ENCODE measurements at places on chromosomes 2 and 18. TPM values are rescaled to one million over a fixed set of nuclear protein-coding genes. Genes with fewer than 3 reads are reported as not detected.

The D2HGDH gene
- polyA plus RNA-seq = 22.8 TPM

The C2orf42 gene
- polyA plus RNA-seq = 8.0 TPM

The COLEC12 gene
- polyA plus RNA-seq = 59.9 TPM

The SF3B1 gene
- polyA plus RNA-seq = 299 TPM

The EPAS1 gene
- 42.0 TPM for polyA plus RNA-seq

The SCG2 gene
- 0.16 TPM for polyA plus RNA-seq

The CXCR1 gene
- polyA plus RNA-seq = not detected

The SPATA3 gene
- not detected for polyA plus RNA-seq

The TGFA gene
- polyA plus RNA-seq = 0.40 TPM

The CHRNG gene
- 92.5 TPM for polyA plus RNA-seq

The CNDP1 gene
- polyA plus RNA-seq = 0.04 TPM

The PLEK gene
- 5.5 TPM for polyA plus RNA-seq

The GALNT13 gene
- polyA plus RNA-seq = 0.37 TPM

The ASPRV1 gene
- 2.9 TPM for polyA plus RNA-seq

The FKBP7 gene
- 50.8 TPM for polyA plus RNA-seq

The TXNDC2 gene
- not detected for polyA plus RNA-seq

The ZEB2 gene
- polyA plus RNA-seq = 163 TPM

The FLACC1 gene
- 1.6 TPM for polyA plus RNA-seq

The B3GNT7 gene
- 0.55 TPM for polyA plus RNA-seq

The PASK gene
- polyA plus RNA-seq = 5.4 TPM

The CPSF3 gene
- polyA plus RNA-seq = 37.2 TPM

The RNF138 gene
- 25.8 TPM for polyA plus RNA-seq

The PLGLB1 gene
- polyA plus RNA-seq = 1.9 TPM

The SALL3 gene
- 0.07 TPM for polyA plus RNA-seq

The FSHR gene
- 1.1 TPM for polyA plus RNA-seq

The MYO5B gene
- polyA plus RNA-seq = 1.3 TPM

The STAT4 gene
- polyA plus RNA-seq = 1.2 TPM

Data from muscle of leg (tissue), 16 donors.